ENCODE measurements at places on chromosomes 11 and 22. TPM values are rescaled to one million over a fixed set of nuclear protein-coding genes. Genes with fewer than 3 reads are reported as not detected.

The APOBEC3F gene
- total RNA-seq: 8.9 TPM

The C1QTNF5 gene
- under 0.01 TPM for total RNA-seq

The CRYBB3 gene
- not detected for total RNA-seq

The FOLH1 gene
- total RNA-seq: 0.54 TPM

The TSKU gene
- total RNA-seq: 0.27 TPM

The PNPLA5 gene
- not detected for total RNA-seq

The HTR3A gene
- total RNA-seq: under 0.01 TPM

The NNMT gene
- total RNA-seq: 0.27 TPM

The NPAS4 gene
- not detected for total RNA-seq

The OR8G5 gene
- total RNA-seq: not detected

The IGLL1 gene
- total RNA-seq: 203 TPM

The DDI1 gene
- not detected for total RNA-seq

The ROM1 gene
- 2.7 TPM for total RNA-seq

The SLC37A4 gene
- total RNA-seq: 23.7 TPM

The TNNT3 gene
- total RNA-seq: 3.2 TPM

The SCT gene
- not detected for total RNA-seq

The GRIK4 gene
- total RNA-seq: not detected

The CYB5R2 gene
- total RNA-seq: not detected

The OR10A4 gene
- total RNA-seq: not detected

The RNF214 gene
- 13.7 TPM for total RNA-seq

The EMID1 gene
- total RNA-seq: 161 TPM

The GLYATL2 gene
- total RNA-seq: not detected

The PYGM gene
- total RNA-seq: 4.6 TPM

The TCN2 gene
- 8.1 TPM for total RNA-seq

The PRSS23 gene
- 1.1 TPM for total RNA-seq

The NF2 gene
- total RNA-seq: 26.7 TPM

The MPST gene
- total RNA-seq: 125 TPM

The DSCAML1 gene
- 0.27 TPM for total RNA-seq

The FOSL1 gene
- 24.5 TPM for total RNA-seq

The FBXO7 gene
- total RNA-seq: 111 TPM

The GAB2 gene
- 50.6 TPM for total RNA-seq

The VSIG2 gene
- total RNA-seq: 0.27 TPM

The GRK2 gene
- total RNA-seq: 543 TPM

The OR10AG1 gene
- not detected for total RNA-seq

The DRICH1 gene
- 0.54 TPM for total RNA-seq

The RBM4 gene
- total RNA-seq: 104 TPM

The OR10D3 gene
- not detected for total RNA-seq

The OR8D1 gene
- total RNA-seq: not detected

The MRGPRX3 gene
- not detected for total RNA-seq

The SLC6A5 gene
- total RNA-seq: under 0.01 TPM

The RPLP2 gene
- 2,675 TPM for total RNA-seq

The GLB1L2 gene
- total RNA-seq: 1.3 TPM

The FADS2 gene
- total RNA-seq: 110 TPM

The PLAAT4 gene
- 52.0 TPM for total RNA-seq

The SLC15A3 gene
- 1.6 TPM for total RNA-seq

The RIMBP3C gene
- total RNA-seq: 5.9 TPM

The LMO2 gene
- total RNA-seq: 148 TPM

The FAM111B gene
- total RNA-seq: 0.81 TPM

The SMIM35 gene
- total RNA-seq: under 0.01 TPM

The UPK2 gene
- total RNA-seq: not detected

The CEP57 gene
- 39.0 TPM for total RNA-seq

The DRD4 gene
- 0.27 TPM for total RNA-seq

Data from hematopoietic multipotent progenitor cell (in vitro differentiated cells).